ENCODE measurements at places on chromosomes 3 and 15.

DNA sequence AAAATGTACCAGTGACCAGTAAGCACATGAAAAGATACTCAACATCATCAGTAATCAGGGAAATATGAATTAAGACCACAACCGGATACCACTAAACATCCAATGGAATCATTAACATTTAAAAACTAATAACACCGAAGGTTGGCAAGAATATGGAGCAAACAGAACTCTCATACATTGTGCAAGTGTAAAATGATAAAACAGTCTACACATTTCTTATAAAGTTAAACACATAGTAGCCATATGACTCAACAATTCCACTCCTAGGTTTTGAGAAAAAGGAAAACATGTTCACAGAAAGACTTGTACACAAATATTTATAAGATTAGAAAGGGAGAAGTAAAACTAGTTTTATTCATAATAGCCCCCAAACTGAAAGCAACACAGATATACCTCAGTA lies 60.3 kb upstream of the SLCO2A1 start:
- DNase-seq: no peak

- no peak for DNase-seq
Measured at GRCh38 chr3:143362115-143362991, 242.8 kb downstream of the CHST2 start.

DNA sequence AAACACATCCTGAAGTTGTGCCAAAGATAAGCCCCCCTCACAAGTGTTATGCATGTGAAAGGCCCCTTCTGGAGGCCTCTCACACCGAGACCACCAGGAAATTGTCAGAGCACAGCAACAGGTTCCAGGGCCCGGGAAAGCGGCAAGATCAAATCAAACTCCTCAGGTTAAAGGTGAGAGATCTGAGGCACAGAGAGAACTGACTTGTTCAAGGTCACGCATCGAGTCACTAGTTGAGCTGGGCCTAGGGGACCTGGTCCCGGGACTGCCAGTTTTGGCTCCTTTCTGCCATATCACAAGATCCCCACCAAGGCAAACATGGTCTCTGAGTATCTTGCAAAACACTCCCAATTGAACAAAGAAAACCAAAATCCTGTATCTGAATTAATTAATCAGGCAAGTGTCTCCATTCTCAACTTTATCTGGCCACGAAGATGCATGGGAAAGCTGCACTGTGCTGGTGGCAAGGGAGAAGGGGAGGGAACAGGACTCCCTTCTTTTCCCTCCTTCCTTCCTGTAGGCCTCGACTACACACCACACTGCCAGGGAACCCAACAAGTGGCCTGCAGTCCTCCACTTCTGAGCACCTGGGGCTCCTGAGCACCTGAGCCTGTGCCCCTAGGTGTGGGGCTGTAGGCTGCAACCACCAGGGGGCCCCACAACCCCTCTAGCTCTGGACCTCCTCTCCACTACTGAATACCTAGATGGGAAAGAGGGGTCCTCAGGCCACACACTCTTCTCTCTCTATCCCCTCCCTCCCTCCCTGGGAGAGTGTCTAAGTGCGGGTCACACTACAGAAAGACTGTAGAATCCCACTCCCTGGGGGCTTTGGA lies 37.3 kb downstream of the ANP32A start:
- no peak for DNase-seq

- DNase-seq: no peak
Measured at GRCh38 chr3:23304424-23304823, 101.3 kb downstream of the UBE2E2 start.

- no peak for DNase-seq
Measured at GRCh38 chr3:99248130-99248529, 346.6 kb upstream of the DCBLD2 start.

GRCh38 chr3:194977356-194977755 lies 291.7 kb downstream of the FAM43A start:
- no peak for DNase-seq

DNA sequence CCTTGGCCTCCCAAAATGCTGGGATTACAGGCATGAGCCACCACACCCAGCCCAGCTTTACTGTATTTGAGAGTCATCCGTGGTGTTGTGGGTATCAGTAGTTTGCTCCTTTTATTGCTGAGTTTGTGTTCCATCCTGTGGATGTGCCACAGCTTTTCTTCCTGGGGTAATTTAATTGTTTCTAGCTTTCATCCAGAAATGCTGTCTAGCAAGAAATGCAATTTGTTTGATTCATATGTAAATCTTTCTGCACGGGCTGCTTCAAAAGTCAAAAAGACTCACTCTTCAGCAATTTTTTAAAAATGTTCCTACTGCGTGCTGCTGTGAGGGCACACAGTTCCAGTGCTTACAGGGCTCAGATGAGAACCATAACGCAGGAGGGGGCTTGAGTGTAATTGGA lies 47.1 kb downstream of the CORO2B start:
- DNase-seq: no peak

GRCh38 chr3:14804835-14805780 lies 13.7 kb upstream of the FGD5 start:
- no peak for DNase-seq

DNA sequence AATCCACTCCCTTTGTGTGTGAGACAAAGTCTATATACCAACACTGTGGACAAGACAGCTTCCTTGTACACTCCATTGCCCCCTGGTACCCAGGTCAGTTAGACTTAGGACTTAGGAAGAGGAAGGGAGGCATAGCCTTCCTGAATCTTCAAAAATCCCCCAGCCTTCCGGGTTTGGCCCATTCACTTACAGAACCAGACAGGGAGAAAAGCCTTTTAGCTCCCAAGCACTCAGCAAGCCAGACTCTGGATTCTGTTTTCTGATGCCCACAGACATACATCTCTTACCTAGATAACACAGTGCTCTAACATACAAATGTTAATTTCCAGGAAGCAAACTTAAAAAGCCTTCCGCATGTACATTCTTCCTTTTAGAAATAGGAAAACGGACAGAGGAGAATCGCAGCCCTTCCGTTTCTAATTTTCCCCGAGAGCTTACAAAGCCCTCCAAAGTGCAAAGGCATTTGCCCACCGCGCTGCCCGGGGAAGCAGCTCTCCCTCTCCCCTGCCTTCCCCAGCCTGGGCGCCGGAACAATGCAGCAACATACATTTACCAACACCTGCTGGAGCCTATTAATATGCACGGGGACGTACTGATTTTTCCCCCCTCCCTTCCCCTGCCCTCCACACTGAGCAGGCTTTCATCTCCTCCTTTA lies 442.0 kb downstream of the MAGI1 start:
- DNase-seq: no peak

GRCh38 chr15:42060797-42061196 lies 33.6 kb downstream of the PLA2G4D start:
- no peak for DNase-seq

- DNase-seq: no peak
Measured at GRCh38 chr15:71707230-71708050, 102.9 kb upstream of the NR2E3 start.

DNA sequence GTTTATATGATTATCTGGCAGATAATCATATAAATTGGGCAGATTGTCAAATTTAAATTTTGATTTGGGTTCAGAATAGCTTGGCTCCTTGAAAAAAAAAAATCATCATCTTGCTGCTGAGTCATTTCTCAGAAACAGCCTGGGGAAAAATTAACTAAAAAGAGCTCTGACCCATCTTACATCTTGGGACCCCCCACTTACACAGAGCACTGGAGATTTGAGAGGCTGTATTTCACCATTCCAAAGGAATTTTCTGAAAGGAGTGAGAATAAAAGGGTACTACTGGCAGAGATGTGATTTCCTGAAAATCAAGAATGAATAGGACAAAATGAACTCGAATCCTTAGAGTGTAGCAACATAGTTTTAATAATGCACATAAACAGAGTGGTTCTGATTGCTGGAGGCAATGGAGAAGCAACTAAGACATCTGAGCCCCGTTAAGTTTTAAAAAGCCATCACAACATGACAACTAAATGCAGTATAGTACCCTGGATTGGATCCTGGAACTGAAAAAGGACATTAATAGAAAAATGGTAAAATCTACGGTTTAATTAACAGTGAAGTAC lies 97.5 kb downstream of the RFTN1 start:
- no peak for DNase-seq

GRCh38 chr3:23519314-23520208 lies 286.2 kb upstream of the UBE2E1 start:
- no peak for DNase-seq

- DNase-seq: no peak
Measured at GRCh38 chr15:100005715-100006114, 272.5 kb upstream of the LYSMD4 start.

All from hepatic stellate cell (primary cell).